ENCODE measurements at places on chromosomes 4 and X.

DNA sequence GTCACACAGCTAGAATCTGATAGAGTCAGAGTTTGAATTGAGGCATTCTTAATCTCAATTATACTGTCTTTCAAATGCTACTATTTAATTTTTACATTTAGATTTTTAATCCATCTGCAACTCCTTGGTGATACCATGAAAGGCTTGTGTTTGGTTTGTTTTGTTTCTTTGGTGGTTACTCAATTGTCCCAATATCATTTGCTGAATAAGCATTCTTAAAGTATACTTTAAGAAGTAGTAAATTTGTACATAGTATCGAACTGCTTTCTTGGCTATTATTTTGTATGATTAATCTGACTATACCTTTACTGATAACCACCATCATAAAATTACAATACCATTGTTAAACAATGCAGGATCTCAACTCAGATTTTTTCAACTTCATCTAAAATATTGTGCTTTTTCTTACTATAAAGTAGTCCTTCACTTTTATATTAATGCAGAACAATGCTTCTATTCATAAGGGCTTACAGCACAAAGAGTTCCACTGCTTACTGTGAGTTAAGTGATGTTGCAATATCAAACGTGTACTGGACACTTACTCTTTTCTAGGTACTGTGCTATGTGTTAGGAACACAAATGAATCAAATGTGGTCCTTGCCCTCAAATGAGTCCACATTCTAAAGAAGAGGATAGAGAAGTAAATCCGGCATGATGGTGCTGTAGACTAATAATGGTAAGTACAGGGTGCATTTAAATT, 111.2 kb upstream of the GRIA3 start:
- no peak for DNase-seq

GRCh38 chr4:42618023-42618422, 38.9 kb downstream of the ATP8A1 start:
- DNase-seq: no peak

GRCh38 chr4:7506119-7506518, 71.4 kb upstream of the PSAPL1 start:
- no peak for DNase-seq

- no peak for DNase-seq
These were observed 46.6 kb upstream of the EGFL6 start for GRCh38 chrX:13522811-13523210.

DNA sequence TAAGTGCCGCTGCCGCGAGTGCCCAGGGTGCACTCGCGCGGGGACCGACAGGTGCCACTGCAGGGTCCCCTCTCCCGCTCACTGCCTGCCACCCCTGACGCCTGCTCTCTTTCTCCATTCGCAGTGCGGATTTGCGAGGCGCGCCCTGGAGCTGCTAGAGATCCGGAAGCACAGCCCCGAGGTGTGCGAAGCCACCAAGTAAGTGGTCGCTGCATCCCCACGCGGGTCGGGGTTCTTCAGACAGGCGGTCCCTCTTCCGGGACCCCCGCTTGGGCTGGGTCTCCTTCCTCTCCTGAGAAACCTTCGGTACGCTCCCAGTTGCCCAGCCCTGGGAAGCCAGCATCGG, 547 bp downstream of the GUCY1A1 start:
- DNase-seq: no peak

DNA sequence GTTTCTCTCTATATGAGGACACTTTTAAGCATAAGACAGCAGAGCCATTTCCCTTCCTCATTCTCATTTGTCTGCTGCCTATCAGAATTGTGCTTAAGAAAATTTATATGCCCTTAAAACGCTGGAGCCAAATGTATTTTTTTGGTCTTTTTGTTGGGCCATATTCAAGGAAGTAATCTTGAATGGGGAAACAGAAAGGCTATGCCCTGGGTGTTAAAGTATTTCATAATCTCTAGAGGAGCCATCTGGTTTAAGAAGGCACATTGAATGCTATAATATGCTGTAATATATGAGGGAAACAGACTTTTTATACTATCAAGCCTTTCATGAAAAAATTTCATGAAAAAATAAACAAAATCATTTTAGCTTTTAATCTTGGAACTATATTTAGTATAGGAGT, 4.3 kb downstream of the DMD start:
- no peak for DNase-seq

GRCh38 chrX:37753384-37753783, 26.5 kb upstream of the CYBB start:
- DNase-seq: no peak

DNA sequence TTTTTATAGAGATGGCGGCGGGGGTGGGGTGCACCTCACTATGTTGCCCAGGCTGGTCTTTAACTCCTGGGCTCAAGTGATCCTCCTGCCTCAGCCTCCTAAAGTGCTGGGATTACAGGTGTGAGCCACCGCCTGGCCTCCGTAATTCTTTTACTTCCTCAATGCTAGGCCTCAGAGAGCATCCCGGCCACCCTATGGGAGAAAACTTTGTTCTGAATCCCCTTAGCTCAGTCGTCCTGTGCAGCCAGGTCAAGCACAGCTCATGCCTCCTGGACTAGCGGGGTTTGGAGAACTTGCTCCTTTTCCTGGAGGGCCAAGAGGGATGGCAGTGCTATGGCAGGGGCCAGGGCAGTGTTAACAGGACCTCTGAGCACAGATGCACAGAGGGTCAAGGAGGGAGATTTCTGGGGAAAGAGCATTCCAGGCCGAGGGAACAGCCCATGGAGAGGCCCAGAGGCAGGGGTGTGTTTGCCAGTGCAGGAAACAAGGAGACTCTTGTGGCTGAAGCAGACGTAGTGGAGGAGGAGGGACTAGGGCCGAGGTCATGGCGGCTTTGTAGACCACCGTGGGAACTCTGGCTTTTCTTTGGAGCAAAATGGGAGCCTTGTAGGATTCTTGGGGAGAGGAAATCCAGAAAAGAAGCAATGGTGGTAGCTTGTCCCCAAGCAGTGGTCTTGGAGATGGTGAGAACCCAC, 9.8 kb upstream of the TNIP2 start:
- no peak for DNase-seq

- DNase-seq: no peak
These were observed 142.4 kb downstream of the SMIM20 start for GRCh38 chr4:26056406-26056805.

DNA sequence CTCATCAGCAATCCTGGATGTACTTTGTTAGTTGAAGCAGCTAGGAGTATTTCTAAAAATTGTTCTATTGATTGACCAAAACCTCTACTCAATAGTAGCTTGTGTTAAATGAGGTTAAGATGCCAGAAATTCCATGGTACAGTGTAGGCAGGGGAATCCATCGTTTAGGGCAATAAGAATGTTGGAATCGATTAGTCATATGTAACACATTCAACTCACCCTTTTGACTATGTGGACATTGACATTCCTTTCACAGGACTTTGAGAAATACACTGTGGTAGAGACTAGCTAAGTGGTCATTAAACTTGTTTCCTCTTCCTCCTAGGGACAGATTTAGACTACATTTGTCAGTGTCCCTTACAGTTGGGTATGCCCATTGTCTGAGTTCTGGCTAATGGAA, 40.2 kb downstream of the KDM5C start:
- DNase-seq: no peak

- no peak for DNase-seq
These were observed 97.7 kb downstream of the TMA16 start for GRCh38 chr4:163592212-163592611.

DNA sequence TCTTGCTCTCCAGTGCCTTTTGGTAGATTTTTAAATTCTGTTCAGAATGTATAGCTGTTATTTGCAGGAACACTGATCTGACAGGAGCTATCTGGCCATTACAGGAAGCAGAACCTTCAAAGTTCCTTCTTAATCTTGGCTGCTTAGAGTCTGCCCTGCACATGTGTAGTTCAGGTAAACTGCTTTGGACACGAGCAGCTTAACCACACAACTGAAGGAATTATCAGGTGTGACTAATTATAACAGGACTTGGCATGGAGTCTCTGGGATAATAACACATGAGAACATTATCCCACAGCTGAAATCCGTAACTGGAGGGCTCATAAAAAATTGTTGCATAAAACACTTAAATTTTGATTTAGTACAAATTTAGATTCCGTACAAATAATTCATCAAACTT, 11.6 kb upstream of the ING2 start:
- no peak for DNase-seq

DNA sequence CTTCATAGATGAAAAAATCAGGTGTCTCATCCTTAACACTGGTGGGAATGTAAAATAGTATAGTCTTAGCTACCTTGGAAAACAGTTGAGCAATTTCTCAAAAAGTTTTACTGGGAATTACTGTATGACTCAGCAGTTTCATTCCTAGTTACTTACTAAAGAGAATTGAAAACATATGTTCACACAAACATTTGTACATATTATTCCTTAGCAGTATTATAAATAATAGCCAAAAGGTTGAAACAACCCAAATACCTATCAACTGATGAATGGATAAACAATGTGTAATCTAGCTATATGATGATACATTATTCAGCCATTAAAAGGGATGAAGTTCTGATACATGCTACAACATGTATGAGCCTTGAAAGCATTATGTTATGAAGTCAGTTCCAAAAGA, 41.7 kb downstream of the RBM46 start:
- DNase-seq: no peak

GRCh38 chrX:108072746-108073145, 18.6 kb downstream of the PSMD10 start:
- DNase-seq: no peak
